ENCODE measurements at places on chromosomes 5 and 9.

DNA sequence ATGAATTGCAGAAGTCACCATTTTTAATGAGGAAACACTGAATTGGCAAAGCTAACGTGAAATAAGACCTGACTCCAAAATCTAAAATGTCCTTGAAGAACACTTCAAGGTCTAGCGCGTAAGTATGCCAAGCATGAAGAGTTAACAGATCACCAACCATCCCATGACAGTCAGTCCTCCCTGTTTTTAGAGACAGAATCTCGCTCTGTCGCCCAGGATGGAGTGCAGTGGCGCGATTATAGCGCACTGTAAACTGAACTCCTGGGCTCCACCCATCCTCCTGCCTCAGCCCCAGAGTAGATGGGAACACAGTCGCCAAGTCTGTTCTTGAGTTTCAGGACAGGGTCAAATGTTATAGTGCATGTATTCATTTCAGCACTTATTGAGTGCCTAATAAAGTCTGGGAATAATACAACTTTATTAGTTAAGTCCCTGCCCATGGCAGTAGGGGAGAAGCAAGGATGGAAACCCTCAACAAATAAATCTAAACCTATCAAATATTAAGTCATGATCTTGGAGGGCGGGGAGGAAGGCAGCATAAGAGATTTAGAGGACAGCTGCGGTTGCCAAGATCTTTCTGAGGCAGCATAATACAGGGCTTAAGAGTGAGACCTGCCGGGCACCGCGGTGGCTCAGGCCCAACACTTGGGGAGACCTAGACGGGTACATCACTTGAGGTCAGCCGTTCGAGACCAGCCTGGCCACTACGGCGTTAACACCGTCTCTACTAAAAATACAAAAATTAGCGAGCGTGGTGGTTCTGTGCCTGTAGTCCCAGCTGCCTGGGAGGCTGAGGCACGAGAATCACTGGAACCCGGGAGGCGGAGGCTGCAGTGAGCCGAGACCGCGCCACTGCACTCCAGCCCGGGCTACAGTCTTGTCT is 1.1 kb downstream of the ATPSCKMT start:
- DNase-seq: no peak

DNA sequence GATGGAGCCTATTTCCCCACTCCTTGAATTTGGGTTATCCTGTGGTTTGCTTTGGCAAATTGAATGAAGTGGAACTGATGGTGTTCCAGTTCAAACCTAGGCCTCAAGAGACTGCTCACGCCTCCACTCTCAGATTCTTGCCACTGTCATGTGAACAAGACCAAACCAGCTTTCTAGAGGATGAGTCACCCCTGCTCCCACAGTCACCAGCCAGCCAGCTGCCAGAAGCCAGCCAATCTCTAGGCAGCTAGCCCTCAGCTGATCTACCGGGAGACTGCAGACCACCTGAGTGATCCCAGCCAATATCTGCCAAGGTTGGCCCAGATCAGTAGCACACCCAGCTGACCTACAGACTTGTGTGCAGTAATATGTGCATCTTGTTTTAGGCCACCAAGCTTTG is 300.6 kb downstream of the TMEM38B start:
- peak; percentile 66 for DNase-seq

GRCh38 chr5:142669477-142669876 is 16.4 kb downstream of the FGF1 start:
- no peak for DNase-seq

- no peak for DNase-seq
Measured at GRCh38 chr9:88587182-88587581, 52.2 kb downstream of the NXNL2 start.

- peak; percentile 43 for DNase-seq
Measured at GRCh38 chr5:14821100-14821845, 50.3 kb downstream of the ANKH start.

- no peak for DNase-seq
Measured at GRCh38 chr5:179325296-179326031, 19.8 kb downstream of the ADAMTS2 start.

GRCh38 chr9:115733318-115734110 is 420.1 kb upstream of the PAPPA start:
- peak; percentile 7 for DNase-seq

- no peak for DNase-seq
Measured at GRCh38 chr5:75275147-75275546, 38.5 kb upstream of the ANKRD31 start.

DNA sequence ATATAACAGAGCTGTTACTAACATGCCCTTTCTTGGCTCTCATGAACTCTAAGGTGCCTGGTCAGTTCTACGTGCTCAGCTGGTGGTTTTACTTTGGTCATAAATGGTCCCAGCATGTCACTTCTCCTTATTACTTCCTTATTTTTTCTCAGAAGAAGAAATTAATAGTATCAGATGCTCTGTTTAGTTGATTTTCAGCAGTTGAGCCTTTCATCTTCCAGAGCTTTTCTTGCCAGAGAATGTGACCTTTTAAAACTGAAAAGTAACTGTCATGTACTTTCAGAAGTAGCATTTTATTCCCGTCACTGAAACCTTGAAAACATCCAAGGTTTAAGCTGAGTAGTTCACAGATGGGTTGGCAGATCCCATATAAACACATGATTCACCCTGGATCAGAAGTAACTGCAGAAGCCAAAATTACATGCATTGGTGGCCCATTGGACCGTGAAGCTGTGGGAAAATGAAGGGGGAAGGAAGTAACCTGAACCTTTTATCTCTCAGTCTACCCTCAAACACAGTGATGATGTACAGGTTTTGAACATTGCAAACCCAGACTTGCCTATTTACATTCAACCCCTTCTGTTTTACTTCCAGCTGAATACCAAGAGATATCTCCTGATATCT is 50.5 kb downstream of the HACD4 start:
- peak; percentile 74 for DNase-seq

DNA sequence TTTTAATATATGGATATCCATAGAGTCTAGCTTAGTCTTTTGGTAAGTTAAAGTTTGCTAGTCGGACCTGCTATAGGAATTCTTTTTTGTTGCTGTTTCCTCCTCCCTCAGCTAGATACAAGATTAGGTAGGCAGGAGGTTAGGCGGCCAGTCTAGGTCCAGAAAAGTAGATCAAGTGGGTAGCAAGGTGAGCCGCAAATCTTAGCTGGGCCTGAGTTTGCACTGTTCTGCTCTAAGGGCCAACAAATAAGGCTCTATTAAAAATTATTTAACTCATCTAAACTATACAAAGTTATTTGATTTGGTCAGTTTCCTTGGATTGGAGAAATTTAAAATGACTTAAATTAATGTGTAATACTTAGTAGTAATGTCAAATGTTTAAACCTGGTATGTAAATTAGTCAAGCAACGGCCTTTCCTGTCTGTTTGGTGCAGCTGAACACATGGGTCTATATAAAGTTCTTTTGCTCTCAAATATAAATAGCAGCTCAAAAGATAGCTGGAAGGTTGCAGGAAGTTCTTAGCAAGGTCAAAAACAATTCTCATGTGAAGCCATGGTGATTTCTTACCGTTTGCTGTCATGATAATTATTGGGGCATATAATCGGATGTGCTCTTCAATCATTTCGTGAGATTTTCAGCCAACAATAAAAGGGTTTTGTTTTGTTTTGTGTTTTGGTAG is 72.0 kb downstream of the PRKACG start:
- no peak for DNase-seq

DNA sequence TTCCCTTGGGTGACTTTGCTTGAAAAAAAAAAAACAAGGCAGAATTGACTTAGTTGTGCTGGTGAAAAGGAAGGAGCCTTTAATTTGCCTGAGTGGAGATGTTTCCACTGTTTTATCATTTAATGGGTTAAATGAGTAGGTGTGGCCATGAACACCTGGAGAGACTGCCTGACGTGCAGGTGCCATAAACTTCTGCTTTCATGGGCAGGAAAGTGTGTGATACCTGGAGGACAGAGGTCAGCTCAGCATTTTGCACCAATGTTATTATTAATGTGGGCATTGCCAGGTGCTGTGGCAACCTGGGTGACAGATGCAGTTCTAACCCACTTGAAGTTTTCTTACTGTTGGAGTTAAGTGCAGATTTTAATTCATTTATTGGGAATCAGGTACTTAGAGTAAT is 145.4 kb downstream of the CD180 start:
- DNase-seq: no peak

DNA sequence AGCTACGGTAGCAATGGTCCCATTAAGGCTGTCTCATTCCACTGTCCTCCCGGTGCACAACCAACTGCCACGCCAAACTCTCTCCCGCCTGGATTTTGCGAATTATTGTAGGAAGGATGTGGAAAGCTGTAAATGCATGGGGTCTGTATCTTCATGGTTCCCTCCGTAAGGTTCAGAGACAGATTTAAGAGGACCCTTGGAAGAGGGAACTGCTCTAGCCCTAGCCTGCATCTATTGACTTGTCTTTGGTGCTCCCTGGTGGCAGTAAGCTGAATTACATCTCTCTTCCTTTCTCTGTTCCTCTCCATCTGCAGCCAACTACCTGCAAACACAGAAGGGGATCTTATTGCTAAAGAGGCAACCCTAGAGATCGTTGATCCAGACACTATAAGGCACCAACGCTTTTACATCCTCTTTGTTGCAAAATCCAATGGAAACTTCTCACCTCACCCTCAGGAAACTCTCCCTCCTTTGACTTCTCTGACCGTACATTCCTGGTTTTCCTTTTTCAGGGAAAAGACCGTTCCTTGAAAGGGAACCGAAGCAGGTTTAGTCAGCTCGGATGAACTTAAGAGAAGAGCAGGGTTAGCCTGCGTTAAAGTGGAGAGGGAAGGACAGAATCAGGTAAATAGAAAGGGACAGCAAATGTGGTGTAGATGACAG is 11.9 kb downstream of the CAPSL start:
- peak; percentile 77 for DNase-seq

DNA sequence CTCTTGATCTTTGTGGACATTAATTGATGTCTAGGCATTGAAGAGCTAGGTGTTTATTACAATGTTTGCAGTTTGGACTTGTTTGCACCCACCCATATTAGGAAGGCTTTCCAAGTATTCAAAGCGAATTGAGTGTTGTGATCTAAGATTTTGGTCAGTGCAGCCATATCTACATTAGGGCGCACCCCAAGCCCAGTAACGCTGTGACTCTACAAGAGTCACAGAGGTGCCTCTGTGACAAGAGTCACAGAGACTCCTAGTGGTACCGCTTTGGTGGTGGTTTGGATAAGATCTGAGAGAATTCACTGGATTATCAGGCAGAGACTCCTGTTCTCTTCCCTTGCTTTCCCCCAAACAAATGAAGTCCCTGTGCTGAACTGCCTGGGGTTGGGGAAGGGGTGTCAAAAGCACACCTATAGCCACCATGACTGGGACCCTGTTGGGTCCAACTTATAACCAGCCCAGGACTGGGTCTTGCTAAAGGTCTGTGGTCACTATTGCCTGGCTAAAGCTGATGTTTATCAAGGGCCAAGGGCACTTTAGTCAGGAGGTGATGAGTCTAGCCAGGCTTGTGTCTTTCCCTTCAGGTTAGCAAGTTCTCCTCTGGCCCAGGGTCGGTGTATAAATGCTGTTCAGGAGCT is 114.1 kb upstream of the RIOK2 start:
- DNase-seq: peak; percentile 34

- DNase-seq: no peak
Measured at GRCh38 chr5:133932441-133933168, 35.8 kb downstream of the C5orf15 start.

DNA sequence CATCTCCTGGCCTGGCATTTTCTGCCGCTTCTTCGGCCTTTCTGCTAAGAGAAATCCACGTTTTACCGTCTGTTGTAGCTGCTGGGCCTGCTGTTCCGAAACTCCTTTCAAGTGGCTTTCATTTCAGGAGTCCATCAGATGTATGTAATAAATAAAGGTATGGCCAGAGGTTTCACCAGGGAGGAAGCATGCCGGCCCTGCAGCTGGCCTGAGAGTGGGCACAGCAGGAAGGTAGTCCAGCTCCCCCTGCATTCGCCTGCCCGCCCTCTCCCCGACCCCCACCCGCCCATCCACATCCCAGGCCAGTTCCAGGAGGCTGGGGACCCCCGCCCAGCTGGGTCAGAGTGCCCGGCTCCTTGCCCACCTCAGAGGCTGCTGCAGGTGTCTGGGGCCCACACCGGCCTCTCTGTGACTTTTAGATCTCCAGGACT is 46.4 kb upstream of the EXOC3 start:
- DNase-seq: peak; percentile 25

- DNase-seq: no peak
Measured at GRCh38 chr5:57175551-57176309, 1.9 kb downstream of the GPBP1 start.

DNA sequence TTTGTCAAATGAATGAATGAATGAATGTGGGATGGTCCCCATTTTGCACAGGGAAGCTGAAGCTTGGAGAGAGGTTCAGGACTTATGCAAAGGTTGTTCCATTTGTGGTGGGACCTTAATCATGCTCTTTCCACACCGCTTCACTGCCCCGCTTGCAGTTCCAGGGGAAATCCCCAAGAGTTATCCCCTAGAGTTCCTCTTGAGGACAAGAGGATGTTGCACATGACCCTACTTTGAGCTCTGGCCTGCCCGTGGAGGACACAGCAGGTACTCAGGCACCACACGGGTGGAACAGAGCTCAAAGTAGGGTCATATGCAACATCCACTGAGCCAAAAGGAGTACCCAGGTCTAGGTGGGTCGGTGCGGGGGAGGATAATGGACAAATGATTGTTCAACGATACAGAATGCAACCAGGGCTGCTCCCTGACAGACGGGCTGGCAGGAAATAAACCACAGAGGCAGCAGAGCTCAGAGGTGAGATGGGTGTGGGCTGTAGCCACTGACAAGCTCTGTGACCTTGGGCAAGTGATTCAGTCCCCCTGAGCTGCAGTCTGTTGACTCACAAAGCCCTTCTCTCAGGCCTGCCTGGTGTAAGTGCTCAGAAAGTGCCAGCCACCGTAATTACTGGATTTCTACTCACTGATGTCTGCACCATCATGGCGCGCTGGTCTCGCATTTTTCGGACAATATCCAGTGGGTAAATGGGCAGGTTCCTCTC is 60.3 kb upstream of the EPB41L4B start:
- no peak for DNase-seq

- DNase-seq: no peak
Measured at GRCh38 chr5:173161148-173161547, 16.8 kb downstream of the BNIP1 start.
